ENCODE measurements at places on chromosomes 6 and 20.

GRCh38 chr20:63496596-63497120 is 2.2 kb downstream of the EEF1A2 start:
- DNase-seq: no peak

DNA sequence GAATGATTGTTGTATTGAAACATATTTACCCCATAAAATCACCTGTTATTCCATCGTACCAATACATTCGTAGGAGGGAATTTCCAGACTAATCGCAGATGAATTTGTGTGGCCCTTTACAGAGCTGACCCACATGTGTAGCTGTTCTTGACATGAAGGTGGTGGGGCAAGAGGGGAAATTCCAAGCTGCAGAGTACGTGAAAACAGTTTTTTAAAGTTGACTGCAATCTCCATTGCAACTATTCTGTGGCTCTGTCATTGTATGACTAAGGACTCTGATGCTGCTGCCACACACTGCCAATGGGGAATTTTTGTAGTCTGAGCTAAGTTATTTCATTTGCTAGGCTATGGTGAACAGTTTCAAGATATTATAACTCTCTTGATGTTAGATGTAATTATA is 46.4 kb upstream of the ADTRP start:
- no peak for DNase-seq

DNA sequence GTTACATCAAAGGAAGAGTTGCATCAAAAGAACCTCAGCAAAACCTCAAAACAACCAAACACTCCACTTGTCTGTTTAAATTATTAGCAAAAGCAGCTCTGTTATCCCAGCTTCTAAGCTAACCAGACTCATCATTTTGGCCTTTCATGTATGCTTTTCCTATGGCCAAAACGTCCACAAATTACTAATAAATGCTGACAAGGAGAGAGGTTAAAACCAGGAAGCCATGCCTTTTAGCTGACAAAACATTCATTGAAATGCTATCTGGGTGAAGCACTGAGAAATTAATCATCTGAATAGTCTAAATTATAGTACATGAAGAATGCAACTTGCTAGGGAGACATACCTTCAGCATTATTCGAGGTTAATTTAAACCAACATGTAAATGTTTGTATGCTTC is 80.6 kb downstream of the LAMA2 start:
- DNase-seq: peak; percentile 65

GRCh38 chr6:13395272-13396237 is 67.2 kb upstream of the TBC1D7 start:
- DNase-seq: peak; percentile 71

DNA sequence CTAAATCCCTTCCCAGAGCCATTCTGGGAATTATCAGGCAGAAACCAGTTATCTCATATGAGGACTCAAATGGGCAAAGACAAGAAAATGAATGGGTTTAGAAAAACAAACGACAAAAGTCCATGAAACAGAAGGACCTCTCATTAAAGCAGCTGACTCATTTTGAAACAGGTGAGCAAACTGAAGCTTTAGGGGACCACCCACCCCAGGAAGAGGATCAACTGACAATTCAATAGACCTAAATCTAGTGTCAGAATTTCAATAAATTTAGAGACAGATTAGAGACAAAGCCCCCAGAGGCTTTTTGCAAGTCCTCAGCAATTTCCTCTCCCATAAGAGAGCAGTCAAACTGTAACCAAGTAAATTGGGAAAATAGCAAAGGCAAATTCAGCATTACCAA is 333.8 kb downstream of the PTPRT start:
- DNase-seq: no peak

DNA sequence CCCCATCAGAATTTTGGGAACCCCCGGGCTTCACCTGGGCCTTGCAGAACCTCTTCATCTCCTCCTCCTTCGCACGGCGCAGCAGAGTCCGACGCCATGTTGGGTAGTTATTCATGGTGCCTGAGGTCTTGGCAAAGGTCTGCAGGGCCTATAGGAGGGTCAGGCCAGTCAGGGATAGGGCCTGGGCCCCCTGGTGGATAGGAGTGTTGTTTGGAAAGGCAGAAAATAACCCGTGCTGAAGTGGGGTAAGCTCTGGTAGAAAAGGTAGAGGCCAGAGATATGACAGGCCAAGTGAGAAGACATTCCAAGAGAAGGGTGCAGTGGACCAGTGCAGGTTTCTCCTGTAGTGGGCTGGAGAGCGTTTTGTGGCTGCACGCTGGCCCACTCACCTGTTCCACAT is 4.9 kb downstream of the SMPD2 start:
- no peak for DNase-seq

DNA sequence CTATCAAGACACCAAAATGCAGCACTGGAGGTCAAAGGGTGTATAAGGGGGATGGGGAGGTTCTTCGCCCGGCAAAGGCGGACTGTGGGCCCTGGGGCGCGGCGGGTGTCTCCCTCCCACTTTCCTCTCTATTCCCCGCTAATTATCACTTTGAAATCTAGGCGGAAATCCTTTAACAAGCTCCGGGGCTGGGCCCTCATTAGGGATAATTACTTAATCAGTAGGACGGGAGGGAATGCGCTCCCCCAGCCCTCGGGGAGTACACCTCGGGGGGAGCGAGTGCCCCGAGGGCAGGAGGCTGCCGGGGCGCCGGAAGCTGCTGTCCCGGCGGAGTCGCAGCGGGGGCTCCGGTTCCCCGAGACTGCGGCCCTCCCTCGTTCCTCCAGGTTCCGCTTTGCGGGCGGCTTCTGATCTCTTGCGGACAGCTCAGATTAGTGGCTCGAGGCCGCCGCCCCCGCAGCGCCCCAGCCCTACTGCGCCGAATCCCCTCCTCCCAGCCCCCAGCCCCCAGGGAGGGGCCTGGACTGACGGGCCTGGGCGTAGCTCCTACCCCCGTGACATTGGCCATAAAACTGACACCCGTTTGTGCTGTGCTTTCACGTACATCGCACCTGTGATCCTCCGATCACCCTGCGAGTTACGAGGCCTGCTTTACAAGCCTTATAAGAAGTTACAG is 14.7 kb downstream of the MUCL3 start:
- DNase-seq: no peak

All from HCEC 1CT (cell line).